ENCODE measurements at places on chromosomes 16 and 17.

GRCh38 chr17:32723310-32723955 lies 153.5 kb downstream of the MYO1D start:
- no peak for DNase-seq

DNA sequence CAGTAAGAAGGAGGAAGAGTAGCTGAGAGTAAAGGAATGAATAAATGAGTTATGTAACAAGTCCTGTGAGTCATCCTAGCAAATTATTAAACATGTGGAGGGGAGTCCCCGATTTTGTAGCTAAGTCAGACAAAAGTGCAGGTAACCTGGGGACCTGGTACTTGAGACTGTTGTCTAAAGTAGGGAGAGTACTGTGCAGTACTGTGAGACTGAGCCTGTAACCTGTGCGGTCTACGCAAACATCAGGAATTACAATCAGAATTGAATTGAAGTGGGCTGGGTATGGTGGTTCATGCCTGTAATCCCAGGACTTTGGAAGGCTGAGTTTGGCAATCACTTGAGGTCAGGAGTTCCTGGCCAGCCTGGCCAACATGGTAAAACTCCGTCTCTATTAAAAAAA lies 35.7 kb downstream of the IKZF3 start:
- no peak for DNase-seq

- no peak for DNase-seq
Measured at GRCh38 chr17:74898376-74898946, 5.0 kb upstream of the FADS6 start.

DNA sequence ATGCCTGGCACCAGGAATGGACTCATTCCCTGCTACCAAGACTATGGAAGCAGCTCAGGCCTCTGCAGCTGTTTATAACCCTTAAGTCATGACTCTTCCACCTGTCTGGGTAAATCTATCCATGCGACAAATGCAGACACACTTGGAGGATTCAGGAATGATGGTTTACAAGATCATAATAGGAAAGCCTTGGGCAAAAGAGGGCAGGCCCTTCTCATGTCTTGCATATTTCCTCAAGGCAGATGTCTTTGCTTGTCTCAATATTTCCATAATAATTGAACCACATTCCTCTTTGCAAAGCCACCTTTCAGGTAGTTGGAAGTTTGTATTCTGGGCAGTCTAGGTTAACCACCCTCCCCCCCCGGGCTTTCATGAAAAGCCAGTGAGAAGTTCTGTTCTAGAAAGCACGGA lies 884 bp upstream of the JPT1 start:
- no peak for DNase-seq

GRCh38 chr17:75267153-75267410 lies 3.9 kb downstream of the MIF4GD start:
- no peak for DNase-seq

- DNase-seq: no peak
Measured at GRCh38 chr16:61807551-61807950, 228.7 kb downstream of the CDH8 start.

GRCh38 chr17:63675231-63675606 lies 24.7 kb downstream of the LIMD2 start:
- DNase-seq: no peak

DNA sequence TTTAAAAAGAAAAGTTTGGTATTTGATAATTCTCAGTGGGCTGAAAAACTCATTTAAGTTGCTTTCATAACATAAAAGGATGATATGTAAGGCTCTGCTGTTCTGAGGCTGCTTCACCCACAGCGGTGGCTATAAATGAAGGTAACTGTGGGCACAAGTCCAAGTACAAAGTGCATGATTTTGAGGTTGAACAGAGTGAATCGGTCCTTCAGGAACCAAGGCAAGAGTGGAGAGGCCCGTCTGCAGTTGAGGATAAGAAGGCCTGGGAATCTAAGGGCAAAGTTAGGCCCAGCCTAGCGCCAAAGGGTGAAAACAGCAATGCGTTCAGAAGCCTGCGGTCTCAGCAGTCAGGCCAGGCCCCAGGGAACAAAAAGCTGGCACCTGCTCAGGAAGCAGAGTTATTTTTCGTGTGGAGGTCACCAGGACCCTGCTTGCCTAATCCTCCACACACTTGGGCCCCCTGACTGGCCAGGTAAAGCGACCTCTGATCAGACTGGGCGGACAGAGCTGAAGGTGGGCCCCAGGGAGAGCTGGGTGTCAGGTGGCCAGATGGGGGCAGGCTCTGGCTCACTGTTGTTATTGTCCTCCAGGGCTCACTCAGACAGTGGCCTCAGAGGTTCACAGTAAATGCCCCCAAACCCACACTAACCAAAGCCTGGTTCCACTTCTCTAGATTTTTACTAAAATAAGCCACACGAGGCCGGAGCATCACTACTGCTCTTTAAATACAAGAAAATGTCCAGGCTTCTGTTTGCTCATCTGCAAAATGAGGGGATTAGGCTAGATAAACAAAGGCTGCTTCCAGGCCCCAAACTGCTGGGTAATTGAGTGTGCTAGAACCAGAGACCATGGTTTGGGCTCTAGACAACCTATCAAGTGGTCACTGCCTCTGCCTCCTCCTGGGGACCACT lies 46.5 kb downstream of the TEX2 start:
- peak; percentile 27 for DNase-seq

DNA sequence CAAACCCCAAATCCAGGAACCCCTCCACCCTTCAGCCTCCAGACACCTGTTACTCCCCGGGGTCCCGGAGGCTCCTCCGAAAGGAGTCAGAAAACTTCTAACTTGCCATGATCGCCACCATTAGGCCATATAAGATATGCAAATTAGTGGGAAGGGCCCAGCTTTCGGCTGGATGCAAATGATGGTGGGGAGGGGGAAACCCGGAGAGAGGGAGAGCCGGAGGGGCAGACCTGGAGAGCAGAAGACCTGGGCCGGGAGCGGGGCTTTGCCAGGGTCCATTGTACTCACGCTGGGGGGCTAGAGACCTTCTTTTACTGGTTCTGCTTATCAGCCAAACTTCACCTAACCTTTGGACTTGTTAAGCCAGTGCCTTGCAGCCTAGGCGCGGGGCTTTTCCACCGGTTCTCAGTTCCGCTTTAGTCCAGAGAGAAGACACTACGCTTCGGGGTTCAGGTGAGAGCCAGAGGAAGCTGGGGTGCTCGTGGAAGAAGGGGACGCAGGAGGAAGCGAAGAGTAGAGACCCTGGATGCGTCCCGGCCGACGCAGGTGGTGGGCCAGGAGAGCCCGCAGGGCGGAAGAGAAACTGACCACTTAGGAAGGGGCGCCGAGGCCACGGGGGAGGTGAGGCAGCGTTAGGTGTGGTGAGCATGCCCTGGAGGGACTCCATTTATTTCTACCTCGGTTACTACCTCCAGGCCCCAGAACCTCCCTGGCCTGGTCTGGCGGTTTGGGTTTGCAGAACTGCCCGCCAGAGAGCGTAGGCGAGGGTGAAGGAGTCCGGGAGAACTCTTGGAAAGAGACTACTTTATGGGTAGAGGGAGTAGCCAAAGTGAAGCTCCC lies at the start of gene HNF1B:
Gene HNF1B (minus strand): TSS at position 99 of the 840 bp plus-strand sequence. CDS start 175 bp downstream, outside the sequence.
- no peak for DNase-seq

- DNase-seq: no peak
Measured at GRCh38 chr17:76922084-76922483, 53.9 kb downstream of the MGAT5B start.

GRCh38 chr16:84072014-84072413 lies 29.4 kb upstream of the SLC38A8 start:
- no peak for DNase-seq

GRCh38 chr17:1789936-1790335 lies 28.1 kb downstream of the SERPINF1 start:
- no peak for DNase-seq

DNA sequence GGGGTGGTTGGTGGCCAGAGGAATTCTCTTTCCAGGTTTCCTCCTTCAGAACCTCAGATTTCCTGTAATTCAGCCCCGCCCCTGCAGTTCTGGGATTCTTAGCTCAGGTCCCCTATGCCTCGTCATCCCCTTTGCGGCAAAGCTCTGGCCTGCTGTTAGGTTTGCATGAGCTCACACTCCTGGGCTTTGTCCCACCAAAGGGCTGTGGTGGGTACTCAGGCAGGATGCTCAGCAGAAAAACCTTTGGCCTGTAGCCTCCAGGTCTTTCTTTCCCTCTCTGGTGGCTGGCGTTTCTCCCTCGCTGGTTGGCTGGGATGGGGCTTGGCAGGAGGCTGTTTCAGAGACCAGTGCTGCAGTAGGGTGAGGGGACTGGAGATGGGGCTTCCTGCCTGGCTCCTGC lies 9.6 kb upstream of the PLEKHG4 start:
- DNase-seq: no peak

GRCh38 chr16:64626776-64627175 lies 495.1 kb downstream of the CDH11 start:
- DNase-seq: no peak

GRCh38 chr17:69672924-69673323 lies 258.4 kb downstream of the MAP2K6 start:
- DNase-seq: no peak

- DNase-seq: no peak
Measured at GRCh38 chr16:49970797-49971431, 54.1 kb upstream of the CNEP1R1 start.

GRCh38 chr17:2689411-2690164 lies 22.0 kb downstream of the CLUH start:
- DNase-seq: no peak

DNA sequence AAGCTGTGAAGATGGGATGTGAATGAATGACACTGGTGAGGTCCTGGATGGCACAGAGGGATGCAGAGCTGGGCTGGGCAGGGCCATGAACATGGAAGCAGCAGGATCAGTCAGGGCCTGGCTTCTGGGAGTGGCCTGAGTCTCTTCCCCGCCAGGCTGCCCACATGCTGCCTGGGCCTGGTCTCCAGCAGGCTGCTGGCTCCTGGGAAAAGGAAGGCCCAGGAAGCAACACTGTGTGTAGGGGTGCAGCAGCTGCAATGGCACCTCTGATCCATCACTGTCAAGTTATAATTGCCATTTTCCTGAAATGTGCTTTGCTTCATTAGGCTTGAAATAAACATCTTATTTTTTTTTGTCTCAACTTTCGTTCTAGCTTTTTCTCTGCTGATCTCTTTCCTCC lies 260.2 kb upstream of the N4BP1 start:
- DNase-seq: no peak

DNA sequence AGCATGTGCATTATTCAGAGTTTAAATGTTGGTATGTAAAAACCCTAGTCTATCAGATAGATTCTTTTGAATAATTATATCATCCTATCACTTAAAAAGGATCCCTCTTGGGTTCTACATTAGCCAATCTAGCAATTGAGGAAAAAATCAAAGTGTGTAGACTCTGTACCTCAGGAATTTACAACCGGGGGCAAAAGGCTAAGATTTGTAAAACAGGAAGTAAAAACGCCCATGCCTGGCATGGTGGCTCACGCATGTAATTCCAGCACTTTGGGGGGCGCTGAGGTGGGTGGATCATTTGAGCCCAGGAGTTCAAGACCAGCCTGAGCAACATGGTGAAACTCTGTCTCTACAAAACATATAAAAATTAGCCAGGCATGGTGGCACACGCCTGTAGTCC lies 58.6 kb downstream of the SLC6A4 start:
- no peak for DNase-seq

DNA sequence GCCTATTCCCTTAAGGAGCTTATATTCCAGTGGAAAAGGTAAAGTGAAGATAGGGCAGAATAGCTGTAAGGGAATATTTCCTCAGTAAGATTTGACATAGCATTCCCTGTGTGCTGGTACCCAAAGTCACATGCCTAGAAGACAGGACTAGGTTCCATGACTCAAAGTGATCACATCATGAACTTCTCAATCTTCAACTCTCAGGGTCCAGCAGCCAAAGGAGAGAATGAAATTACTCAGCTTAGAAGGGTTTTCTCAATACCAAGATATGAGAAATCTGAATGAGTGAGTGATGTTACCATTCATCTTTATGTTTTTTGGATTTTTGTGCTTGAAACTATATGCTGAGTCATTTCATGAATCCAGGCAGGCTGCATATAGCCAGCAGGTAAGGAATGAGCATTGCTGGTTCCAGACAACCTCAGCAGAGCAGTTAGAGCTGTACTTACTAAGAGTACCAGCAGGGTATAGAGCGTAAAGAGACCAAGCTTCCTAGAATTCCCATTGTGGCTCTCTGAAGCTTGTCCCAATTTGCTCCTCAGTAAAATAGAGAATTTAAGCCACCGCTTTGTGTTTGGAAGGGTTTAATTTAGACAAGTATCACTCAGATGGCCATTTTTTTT lies 91.1 kb downstream of the ANKFN1 start:
- DNase-seq: no peak

GRCh38 chr16:71467810-71468209 lies 5.8 kb upstream of the ZNF23 start:
- peak; percentile 39 for DNase-seq

- DNase-seq: no peak
Measured at GRCh38 chr16:3876695-3877094, 3.8 kb downstream of the CREBBP start.

Data from CD8-positive, alpha-beta T cell (primary cell).